Mesothelial cell of epicardium (in vitro differentiated cells): ENCODE measurements at places on chromosomes 1 and 21. TPM values are rescaled to one million over a fixed set of nuclear protein-coding genes. Genes with fewer than 3 reads are reported as not detected.

DNA sequence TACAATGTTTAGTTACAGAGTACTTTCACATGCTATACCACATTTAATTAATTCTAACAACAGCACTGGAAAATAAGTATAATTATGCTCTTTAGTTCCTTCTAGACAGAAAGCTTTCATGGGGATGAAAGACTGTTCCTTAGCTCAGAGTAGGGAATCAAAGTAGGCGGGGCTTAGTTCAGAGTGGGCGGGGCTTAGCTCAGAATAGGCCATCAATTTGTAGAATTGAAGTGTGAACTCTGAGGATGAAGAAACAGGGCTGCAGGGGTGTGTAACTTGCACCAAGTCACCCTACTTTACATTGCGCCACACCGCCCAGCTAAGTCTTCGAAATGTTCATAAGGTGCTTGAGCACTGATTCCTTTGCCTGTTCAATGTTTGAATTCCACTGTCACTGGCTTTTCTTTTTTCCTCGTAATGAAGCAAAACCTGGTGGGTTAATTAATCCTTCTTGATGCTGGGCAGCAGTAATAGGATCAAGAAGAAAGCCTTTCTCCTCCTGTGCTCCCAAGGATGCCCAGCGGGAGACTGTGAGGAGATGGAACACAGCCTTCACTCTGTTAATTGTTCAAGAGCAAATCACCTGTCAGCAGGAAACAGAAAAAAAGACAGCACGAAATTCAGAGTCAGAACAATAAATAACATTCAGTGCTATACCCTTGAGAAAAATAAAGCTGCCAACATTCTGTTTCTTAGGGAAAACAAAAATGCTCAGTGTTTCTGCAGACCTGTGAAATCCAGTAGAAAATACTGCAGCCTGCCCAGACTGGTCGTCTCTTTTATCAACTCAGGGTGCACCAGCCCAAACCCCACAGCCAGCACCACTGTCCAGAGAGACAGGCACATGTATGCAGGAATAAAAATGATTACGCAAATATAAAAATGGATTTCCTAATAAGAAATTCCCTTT lies 66.5 kb upstream of the CAMK1G start:
- no peak for DNase-seq

DNA sequence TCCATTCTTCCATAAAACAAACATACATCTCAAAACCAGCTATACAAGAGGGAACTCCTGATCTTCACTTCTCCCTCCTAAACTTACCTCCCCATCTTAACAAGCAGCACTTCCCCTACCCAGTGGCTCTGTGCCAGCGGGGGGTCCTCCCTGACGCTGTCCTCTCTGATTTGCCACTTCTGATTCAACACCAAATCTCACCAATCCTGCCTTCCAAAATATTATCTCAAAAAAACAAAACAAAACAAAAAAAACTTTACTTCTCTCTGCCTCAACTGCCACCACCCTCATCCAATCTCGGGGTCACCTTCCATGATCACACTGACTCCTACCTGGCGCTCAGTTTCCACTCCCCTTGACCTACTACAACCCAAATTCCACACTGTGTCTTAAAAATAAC lies 72.8 kb downstream of the SLC45A1 start:
- peak overlapping the region; percentile 15 for H3K27ac ChIP-seq
- no peak overlapping the region for H3K4me3 ChIP-seq
- H3K36me3 ChIP-seq, result peaks cover 19% of the 10 kb centered on the region
- no peaks in the 10 kb centered on the region for H3K27me3 ChIP-seq

- H3K4me1 ChIP-seq, result peaks cover 24% of the 10 kb centered on the region
- H3K36me3 ChIP-seq, result no peaks in the 10 kb centered on the region
- peaks cover 44% of the 10 kb centered on the region for H3K27me3 ChIP-seq
- H3K27ac ChIP-seq, result no peak overlapping the region
Measured at GRCh38 chr1:40784141-40784770, 669 bp downstream of the KCNQ4 start.

DNA sequence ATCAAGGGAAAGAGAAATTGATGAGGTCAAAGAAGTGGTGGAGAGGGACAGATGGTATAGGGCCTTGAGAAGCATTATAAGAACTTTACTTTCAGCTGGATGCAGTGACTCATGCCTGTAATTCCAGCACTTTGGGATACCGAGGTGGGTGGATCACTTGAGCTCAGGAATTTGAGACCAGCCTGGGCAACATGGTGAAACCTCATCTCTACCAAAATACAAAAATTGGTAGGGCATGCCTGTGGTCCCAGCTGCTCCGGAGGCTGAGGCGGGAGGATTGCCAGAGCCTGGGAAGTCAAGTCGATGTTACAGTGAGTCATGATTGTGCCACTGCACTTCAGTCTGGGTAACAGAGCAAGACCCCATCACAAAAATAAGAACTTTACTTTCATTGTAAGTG lies 5.7 kb downstream of the TMEM50A start:
- H3K27ac ChIP-seq, result no peak overlapping the region
- H3K27me3 ChIP-seq, result no peaks in the 10 kb centered on the region
- peaks cover 24% of the 10 kb centered on the region for H3K36me3 ChIP-seq
- no peak for DNase-seq
- H3K4me3 ChIP-seq, result no peak overlapping the region
- peaks cover 16% of the 10 kb centered on the region for H3K4me1 ChIP-seq

The AIRE gene
- 0.13 to 0.23 TPM (median 0.18 TPM) in 3 replicates for total RNA-seq

GRCh38 chr1:9322661-9323244 lies 30.1 kb downstream of the SPSB1 start:
- no peak for DNase-seq
- no peaks in the 10 kb centered on the region for H3K27me3 ChIP-seq
- peaks cover 47% of the 10 kb centered on the region for H3K4me1 ChIP-seq
- no peaks in the 10 kb centered on the region for H3K36me3 ChIP-seq
- no peak overlapping the region for H3K27ac ChIP-seq

The GRHL3 gene
- total RNA-seq, result 17.1 to 19.1 TPM (median 17.9 TPM) in 3 replicates

The CLDN8 gene
- total RNA-seq, result 1.2 to 1.4 TPM (median 1.2 TPM) in 3 replicates

The HRNR gene
- total RNA-seq, result not detected in 3 replicates

DNA sequence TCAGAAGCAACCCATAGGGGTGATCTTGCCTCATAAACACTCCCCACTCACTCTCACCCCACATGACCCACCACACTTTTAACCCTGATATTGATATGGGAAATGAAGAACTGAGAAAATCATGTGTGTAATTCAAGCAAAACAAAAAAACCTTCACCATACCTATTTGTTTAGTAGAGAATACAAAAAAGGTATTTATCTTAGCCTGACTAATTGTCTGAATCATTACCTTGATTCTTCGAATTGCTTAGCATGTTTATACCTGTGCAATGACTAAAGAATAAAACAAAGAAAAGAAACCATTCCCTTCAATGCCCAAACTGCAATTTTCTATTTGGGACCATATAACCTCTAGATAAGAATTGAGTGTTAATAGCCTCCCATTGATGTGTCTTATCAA lies 1.8 kb downstream of the CLDN17 start:
- H3K4me3 ChIP-seq, result no peak overlapping the region
- H3K27me3 ChIP-seq, result peaks cover 2% of the 10 kb centered on the region
- no peaks in the 10 kb centered on the region for H3K36me3 ChIP-seq
- H3K27ac ChIP-seq, result no peak overlapping the region
- no peak for DNase-seq

The ITLN2 gene
- 0.41 to 0.80 TPM (median 0.72 TPM) in 3 replicates for total RNA-seq

- H3K36me3 ChIP-seq, result peaks cover 19% of the 10 kb centered on the region
- H3K4me1 ChIP-seq, result no peaks in the 10 kb centered on the region
- H3K4me3 ChIP-seq, result no peak overlapping the region
Measured at GRCh38 chr1:219988387-219988786, 57.9 kb downstream of the EPRS1 start.

DNA sequence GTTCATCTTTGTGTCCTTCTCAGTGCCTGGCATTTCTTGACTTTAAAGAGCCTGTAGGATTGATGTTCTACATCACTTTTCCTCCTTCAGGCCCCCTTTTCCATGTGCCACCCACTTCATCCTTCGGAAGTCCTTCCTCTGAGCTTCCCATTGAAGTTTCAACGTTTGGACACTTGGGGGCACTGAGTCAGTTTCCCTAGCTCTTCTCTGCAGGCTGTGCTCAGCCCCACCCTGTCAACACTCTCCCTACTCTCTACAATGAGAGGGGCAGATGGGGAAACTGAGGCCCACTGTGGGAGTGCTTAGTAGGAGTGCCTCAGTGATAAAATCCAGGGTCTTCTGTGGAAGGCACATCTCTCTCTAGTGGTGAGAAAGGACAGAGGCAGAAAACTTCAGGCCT lies 11.9 kb downstream of the KCNJ10 start:
- DNase-seq, result no peak
- no peak overlapping the region for H3K4me3 ChIP-seq
- no peaks in the 10 kb centered on the region for H3K36me3 ChIP-seq
- H3K27me3 ChIP-seq, result peaks cover 20% of the 10 kb centered on the region
